ENCODE measurements at places on chromosomes 5 and 9.

DNA sequence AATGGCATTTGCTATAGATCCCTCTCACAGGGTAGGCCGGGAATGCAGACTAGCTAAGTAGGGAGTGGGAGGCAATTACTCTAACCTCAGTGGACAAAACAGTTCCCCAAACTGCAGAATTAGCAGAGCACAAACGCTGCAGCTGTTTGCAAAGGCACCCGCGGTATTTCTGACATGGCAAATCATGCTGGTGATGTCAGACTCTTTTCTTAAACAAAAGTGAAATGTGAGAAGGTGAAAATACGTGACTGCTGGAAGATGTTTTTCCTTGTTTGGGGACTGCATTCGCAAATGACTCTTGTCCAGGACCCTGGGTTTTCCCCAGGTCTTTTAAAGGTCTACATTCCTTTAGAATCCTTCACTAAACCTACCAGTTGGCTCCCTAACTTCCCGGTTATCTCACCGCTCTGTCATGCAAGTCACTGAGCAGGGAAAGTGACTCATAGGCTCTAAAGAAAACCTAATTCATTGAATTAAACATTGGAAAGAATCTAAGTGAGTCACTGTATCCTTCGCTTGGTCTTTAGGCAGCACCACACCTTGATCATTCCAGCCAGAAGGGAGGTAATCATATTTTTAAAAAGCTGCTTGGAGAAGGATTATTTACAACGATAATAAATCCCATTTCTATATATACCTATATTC is 91.5 kb upstream of the DNAH5 start:
- DNase-seq = no peak

GRCh38 chr5:77266291-77266690 is 55.8 kb downstream of the PDE8B start:
- DNase-seq = no peak

DNA sequence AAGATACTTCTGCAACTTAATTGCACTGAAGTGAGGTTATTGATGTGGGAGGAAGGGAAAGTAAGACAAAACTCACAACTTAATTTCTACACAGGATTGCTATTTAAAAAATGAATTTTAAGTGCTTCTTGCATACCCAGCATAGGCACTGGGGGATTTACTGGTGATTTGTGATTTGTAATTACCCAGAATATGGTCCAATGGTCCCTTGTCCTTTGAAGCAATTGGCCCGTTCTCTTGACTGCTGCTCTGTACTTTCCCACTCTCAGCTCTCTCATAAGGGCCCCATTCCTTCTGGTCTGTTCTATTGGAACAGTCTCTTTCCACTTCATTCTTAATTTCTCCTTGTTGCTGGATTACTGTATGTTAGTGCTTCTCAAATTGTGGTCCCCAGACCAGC is 75.4 kb upstream of the SPATA31D4 start:
- no peak for DNase-seq

- DNase-seq = no peak
Measured at GRCh38 chr9:126248680-126249079, 77.9 kb upstream of the MVB12B start.

- no peak for DNase-seq
Measured at GRCh38 chr9:120726484-120726883, 12.2 kb upstream of the MEGF9 start.

DNA sequence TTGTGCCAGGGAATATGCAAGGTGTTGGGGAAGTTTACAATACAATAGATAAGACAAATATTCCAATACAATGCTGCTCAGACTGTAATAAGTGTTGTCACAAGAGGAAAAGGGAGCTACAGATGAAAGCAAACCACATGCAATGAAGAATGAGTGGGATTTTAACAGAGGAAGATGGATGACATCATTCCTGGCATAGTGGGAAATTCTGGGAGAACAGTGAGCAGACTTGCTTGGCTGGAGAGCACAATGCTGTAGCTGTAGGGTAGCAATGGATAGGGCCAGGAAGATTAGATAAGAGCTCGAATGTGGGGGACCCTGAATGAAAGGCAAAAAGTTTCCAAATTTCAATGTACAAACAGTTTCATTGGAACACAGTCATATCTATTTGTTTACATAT is 9.5 kb upstream of the DPYSL3 start:
- DNase-seq = no peak

- DNase-seq = no peak
Measured at GRCh38 chr5:158660726-158661125, 439.0 kb downstream of the EBF1 start.

DNA sequence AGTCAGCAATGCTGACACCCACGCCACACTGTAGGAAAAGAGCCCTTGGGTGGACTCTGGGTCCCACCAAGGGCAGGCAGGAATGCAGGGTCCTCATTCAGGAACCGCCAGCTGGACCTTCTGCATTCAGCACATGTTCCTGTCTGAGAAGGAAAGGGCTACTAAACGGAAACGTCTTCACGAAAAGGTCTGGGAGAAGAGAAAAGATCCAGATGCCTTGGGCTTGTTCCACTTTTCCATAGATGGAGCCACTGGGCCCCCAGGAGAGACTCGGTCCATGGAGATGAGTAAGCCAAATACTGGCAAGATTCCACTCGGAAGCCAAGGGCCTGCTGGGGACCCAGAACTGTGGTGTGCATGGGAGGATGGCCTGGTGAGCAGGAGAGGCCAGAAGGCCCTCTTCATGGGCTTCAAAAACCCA is 38.4 kb downstream of the LHFPL2 start:
- no peak for DNase-seq

Measured in stimulated activated CD4-positive, alpha-beta T cell treated with anti-CD3 and anti-CD28 coated beads, Interleukin-4, amount 100 ng/mL, for 24 hours (primary cell).